Left lung (tissue), 14 donors: ENCODE measurements at places on chromosomes 12 and 14.

DNA sequence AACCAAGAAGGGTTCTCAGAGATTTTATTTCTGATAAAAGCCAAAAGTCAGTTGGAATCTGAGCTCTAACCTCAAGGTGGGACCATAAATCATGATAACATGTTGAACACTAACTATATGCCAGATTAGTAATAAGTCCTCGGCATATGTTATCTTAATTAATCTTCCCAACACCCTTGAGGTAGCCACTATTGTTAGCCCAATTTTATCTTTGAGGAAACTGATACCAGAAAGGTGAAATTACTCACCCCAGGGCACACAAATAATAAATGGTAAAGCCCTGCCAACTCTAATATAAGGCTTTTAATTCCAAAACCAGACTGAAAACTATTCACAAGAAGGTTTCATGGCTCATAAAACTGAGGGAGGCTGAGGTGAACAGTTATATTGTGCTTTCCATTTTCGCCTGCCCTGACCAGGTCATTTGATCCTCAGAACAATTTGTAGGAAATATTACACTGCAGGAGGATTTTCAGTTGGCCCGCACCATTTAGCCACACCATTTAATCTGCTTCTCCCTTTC lies 16.1 kb upstream of the NUAK1 start:
- DNase-seq, result no peak

DNA sequence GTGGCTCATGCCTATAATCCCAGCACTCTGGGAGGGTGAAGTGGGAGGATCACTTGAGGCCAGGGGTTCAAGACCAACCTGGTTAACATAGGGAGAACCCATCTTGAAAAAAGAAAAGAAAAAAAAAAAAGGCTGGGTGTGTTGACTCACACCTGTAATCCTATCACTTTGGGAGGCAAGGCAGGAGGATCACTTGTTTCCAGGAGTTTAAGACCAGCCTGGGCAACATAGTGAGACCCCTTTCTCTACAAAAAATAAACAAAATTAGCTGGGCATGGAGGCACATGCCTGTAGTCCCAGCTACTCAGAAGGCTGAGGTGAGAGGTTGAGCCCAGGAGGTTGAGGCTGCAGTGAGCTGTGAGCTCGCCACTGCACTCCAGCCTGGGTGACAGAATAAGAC lies 23.0 kb upstream of the LRP1-AS start:
- no peak for DNase-seq

DNA sequence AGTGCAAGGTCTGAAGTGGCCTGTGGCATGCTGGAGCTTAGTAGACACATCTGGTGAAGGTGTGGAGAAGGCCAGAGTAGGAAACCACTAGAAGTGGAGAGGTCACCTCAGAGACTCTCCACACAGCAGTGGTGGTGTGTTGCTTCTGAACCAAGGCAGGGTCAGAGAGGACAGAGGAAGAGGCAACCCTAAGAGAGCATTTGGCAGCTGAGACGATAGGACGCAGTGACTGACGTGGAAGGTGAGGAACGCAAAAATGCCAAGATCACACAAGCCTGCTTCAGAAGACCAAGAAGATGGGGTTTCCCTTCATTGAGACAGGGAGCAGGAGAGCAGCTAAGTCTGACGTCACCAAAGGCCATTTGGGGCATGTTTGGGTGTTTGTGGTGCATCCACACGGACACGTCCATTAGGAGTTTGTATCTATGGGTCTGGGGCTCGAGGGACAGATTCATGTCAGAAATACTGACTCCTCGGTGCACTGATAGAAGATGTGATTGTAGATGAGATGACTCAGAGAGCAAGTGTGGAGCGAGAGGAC lies 338.1 kb downstream of the CACNA1C start:
- DNase-seq, result no peak

DNA sequence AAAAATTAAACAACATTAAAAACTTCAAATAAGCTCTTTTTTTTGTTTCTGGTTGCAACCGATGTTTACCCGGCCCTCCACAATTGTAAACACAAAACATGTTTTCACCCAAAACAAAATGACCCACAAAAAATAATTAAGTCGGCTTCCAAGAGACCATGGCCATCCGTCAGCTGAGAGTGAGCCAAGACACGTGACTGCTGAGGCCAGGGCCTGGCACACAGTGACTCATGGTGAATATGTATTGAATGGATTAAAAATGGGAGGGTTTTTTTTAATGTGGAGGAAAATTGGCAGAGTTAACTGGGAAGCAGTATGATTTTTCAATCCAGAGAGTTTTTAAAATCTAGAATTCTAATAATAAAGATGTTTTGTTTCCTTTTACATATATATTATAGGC lies 13.8 kb upstream of the CPNE8 start:
- no peak for DNase-seq

- no peak for DNase-seq
Measured at GRCh38 chr14:60999536-60999935, 18.5 kb downstream of the SLC38A6 start.
